Omental fat pad (tissue), 4 donors: ENCODE measurements at places on chromosomes 11 and 22. TPM values are rescaled to one million over a fixed set of nuclear protein-coding genes. Genes with fewer than 3 reads are reported as not detected.

DNA sequence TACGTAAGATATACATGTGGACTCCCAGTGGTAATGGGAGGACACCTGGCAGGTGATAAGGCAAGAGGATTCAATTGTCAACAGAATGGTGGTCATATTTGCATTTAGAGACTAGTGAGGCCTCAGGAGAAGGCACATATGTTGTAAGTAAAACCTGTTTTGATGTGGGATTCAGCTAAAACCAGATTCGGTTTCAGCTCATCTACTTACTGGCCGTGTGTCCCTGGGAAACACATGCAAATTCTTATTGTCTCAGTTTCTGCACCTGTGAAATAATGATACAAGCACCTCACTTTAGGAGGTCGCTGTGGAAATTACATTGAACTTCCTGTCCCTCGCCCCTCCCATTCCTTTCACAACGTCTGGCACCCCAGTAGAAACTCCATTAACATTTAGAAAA is 78.9 kb upstream of the FIBIN start:
- DNase-seq, result no peak

- DNase-seq, result peak; percentile 58
Measured at GRCh38 chr11:36149538-36150242, 139.5 kb downstream of the COMMD9 start.

DNA sequence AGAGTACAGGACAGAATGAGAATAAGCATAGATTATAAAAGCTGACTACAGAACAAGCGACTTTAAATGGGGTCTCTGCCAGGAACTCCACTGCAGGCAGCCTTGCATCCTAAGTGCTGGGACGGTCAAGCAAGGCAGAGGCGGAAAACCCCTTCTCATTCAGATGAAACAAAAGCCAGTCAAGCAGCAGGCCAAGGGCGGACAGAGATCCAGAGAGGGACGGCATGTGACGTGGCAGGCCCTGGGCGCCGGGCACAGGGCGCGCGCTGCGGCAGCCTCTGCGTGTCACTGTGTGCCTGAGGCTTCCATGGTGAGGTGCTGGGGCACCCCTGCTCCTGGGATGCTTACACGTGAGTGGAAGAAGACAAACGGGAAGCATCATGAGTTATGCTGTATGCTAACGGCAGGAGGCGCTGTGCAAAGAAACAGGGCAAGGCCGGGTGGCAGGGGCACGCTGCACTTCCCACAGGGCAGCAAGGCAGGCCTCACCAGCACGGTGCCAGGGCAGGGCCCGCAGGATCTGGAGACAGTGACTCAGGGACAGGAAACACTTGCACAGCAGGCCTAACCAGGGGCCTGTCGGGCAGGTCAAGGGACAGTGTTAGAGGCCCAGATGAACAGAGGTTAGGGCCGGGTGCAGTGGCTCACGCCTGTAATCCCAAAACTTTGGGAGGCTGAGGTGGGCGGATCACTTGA is 6.2 kb downstream of the TOLLIP start:
- no peak for DNase-seq

DNA sequence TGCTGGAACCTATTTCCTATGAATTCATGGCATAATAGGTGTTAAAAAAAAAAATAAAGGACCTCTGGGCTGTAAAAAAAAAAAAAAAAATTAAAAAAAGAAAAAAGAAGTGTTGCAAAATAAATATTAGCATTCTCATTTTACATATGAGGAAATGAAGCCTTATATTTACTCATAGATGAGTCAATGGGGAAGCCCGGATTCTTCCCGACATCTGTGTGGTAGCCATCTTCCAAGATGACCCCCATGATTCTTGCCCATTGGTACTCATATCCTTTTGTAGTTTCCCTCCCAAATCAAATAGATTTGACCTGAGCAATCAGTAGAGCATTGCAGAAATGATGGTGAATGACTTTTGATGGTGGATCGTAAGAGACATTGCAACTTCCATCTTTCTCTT is 3.0 kb upstream of the SWAP70 start:
- DNase-seq, result no peak

GRCh38 chr11:133942577-133942976 is 14.2 kb downstream of the IGSF9B start:
- no peak for DNase-seq

DNA sequence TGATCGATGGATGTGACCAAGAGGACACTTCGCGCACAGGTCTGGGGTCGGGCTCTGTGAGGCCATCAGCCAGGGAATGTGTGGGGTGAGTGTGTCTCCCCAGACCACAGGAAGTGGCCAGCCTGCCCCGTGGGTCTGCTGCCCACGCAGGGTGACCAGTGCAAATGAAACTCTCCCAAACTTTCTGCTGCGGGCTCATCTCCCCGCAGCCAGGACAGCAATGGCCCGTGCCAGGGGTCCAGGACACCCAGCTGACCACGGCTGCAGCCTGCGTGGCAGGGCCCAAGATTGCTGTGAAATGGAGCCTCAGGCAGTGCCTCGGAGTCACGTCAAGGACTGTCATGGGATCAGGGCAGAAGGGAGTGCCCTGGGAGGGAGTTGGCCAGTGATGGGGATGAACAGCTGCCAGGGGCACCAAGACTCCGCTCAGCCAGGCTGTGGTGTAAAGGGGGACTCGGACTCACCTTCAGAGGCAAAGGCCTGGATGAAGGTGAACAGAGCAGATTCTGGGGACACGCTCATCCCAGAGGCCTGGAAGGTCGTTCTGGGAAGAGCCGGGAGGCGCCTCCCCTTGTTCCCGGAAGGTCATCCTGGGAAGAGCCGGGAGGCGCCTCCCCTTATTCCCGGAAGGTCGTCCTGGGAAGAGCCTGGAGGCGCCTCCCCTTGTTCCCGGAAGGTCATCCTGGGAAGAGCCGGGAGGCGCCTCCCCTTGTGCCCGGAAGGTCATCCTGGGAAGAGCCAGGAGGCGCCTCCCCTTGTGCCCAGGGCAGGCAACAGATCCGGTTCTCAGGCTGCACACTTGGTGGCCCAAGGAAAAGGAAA is 252.6 kb downstream of the BRD1 start:
- DNase-seq, result no peak

GRCh38 chr22:50084614-50085021 is 608 bp downstream of the MLC1 start:
- no peak for DNase-seq

DCDC1 gene
- total RNA-seq, result not detected

ISX gene
- total RNA-seq, result not detected

DNA sequence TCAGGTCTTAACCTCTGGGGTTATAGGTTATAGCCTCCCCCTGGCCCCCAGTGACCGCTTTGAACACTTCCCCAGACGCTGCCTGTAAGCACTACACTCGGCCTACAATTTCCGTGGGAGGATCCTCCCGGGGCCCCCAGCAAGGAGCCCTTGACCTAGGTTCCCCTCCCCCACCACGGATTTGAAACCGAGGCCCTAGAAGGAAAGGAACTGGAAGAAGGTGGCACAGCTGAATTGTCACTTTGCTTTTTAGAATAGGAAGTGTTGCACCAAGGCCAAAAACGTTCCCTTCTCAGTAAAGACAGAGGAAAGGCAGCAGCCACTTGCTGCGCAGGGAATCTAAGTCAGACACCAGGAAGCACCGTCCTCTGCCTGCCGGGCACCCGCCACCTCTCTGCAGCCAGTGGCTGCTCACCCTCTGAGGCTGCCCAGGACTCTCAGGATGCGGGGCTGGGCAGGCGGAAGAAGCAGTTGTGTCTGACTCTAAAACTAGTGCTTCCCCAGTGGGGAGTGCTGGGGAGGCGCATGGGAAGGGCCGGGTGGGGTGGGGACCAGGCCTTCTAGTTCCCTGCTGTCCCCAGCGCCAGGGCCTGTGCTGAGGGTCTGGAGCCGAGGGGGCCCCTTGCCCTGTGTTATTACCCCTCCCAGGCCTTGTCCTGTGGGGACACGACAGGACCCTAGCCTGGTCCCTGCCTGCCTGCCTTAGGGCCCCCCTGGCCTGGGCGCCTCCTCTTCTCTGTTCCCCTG is 7.9 kb upstream of the FLRT1 start:
- DNase-seq, result no peak

OSM gene
- total RNA-seq, result 7.1 TPM

LGR4 gene
- total RNA-seq, result 31.5 TPM

C22orf42 gene
- total RNA-seq, result not detected

- DNase-seq, result no peak
Measured at GRCh38 chr22:17847360-17848078, 73.2 kb upstream of the BID start.

DNA sequence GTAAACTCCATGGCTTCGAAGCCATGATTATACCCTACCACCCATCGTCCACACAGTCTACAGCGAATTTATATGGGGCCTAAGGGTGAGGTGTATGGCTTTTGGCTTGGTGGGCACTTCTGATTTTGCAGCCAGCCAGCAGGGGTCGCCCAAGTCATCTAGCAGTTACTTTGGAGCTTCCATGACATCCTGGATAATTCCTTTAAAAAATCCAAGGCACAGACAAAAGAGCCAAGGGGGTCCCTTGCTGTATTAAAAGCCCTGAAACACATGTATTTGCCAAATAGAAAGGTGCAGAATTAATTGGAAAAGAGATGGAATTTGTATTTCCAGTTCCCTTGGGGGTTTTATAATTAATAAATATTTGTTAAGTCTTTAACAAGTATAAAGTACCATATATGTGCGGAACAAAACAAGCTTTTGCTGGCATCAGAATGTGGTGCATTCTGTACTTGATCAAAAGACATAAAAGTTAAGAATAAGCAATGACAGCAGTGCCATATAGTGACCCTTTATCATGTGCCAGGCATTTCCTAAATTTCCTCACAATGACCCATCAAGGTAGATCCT is 132.8 kb upstream of the PITPNB start:
- peak; percentile 62 for DNase-seq

DNA sequence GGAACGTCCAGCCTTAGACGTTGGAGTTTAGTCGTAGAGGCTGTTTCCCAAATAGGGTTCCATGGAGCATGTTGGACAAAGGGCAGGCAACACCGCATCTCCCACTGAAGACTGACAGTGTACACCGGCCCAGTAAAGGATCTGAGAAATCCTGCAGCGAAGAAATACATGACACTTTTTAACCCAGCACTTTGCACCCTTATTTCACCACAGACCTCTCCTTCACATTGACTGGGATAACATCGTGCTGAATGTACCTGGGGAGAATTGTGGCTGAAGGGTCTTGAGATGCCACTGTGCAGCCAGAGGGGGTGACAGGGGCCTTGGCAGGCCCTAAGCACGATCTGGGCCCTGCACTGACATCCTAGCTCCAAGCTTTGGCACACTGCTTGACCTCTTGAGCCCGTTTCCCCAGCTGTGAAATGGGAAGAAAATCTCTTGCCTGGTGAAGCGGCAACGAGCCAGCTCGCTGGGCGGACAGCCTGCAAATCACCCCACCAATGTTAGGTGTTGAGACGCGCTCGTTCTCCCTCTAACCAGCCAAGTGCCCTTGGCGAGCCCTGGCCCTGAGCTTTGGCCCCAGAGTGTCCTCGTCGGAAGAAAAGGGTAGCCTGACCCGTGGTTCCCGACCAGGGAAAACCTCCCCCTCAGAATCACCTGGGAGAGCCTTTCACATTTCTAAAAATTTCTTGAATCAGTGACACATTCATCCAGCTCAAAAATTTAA is 13.4 kb downstream of the CD5 start:
- DNase-seq, result no peak

DNA sequence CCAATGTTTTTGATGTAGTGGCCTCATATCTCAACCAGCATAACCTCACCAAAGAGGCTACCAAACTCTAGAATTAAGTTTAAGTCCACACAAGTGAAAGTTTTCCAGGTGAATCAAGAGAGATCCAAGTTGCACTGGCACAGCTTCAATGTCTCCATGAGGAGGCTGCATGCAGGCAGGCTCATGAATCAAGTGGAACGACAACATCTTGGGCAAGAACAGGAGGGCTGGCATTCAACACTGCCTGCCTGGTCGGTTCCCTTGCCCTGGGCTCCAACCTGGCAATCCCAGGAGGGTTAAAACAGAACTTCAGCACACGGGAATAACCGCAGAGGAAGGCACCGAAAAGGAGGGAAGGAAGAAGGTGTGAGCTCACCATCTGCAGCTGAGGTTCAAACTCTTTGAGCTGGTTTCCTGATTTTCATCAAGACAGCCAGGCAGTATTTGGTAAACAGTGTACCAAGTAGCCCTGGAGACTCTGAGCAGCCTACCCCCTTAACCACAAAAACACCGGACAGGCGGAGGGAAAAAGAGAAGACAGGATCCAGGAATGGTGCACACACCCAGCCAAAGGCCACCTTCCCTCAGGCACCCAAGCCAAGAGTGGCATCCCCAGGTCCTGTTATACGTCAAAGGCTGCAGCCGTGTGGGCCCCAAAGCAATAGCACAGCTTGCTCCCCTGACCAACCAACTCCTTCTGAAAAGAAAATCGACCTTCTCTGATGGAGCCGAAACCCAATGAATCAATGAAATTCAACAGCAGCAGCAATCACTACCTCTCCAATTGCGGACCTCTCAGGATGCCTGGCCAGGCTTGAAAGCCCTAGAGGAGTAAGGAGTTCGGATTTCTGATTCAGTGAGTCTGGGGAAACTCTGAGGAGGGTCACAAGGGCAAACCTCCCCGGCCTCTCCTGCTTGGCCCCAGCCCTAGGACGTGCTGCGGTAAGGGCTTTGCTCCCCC is 1.3 kb downstream of the PACSIN2 start:
- DNase-seq, result no peak

DNA sequence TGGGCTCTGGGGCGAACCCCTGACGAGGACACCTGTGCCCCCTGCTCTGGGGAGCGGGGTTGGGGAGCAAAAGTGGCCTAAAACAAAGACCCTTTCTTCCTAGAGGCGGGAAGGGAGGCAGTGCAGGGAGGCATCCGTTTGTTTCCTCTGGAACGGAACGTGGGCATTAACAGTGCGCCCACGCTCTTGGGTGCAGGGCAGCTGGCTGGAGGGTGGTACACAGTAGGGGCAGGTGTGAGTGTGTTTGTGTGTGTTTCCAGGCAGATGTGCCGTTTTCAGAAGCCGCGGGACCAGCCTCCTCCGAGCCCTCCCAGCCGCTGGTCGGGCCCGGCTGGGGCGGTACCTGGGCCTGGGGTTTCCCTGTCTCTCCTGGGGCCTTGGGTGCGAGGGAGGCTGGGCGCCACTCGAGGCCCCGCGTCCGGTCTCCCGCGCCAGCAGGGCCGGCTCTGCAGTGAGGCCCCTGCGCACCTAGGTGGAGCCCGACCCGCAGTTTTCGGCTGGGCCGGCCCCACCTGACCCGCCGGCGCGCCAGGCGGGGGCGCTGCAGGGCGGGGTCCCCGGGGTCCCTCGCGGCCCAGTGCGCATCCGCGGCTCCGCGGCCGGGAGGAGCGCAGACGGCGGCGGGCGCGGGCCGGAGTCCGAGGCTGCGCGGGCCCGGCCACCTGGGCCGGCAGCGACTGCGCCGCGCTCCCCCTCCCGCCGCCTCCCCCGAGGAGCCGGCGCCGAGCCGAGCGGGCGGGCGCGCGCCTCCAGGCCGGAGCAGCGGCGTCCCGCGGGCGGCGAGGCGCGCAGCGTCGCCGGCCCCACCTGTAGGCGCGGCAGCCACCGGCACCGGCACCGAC is 1252.7 kb downstream of the BRD1 start:
- no peak for DNase-seq

SYT8 gene
- total RNA-seq, result not detected

- no peak for DNase-seq
Measured at GRCh38 chr11:32033491-32033890, 57.4 kb upstream of the RCN1 start.

PSMA1 gene
- total RNA-seq, result 142 TPM

OR52L1 gene
- total RNA-seq, result not detected

PHLDA2 gene
- 7.1 TPM for total RNA-seq

PLAAT3 gene
- 125 TPM for total RNA-seq

GRCh38 chr11:132047167-132047566 is 676.8 kb downstream of the NTM start:
- DNase-seq, result no peak
